ENCODE measurements at places on chromosomes 2 and 18.

DNA sequence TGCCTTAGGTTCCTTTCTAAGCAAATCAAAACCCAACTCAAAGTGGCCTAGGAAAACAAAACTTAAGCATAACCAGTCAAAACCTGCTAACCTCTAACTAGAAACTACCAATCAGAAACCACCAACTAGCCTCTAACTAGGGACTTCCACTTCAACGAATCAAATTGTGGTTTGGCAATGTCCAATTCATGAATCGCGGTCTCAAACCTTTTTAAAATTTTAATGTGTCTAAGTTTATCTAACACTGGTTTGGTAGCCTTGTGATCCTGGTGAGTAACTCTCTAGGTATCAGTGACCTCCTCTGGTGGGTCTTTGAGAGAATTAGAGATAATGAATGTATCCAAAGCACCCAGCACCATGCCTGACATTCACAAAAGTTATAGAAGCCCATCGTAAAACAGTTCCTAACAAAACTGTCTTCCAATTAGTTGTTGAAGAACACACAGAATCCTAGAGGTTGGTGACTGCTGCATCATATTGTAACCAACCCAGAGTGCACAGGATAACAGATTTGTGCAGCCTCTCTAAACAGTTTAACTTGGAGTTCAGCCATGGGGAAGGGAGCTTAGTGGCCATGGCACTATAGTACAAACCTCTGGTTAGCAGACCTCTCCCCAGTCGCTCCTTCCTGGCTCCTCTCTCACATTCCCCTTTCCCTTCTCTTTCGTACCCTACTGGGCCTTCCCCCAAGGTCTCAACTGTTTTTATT, 45.2 kb upstream of the B3GNT2 start:
- DNase-seq: no peak

- no peak for DNase-seq
Measured at GRCh38 chr2:14681608-14682007, 49.1 kb downstream of the LRATD1 start.

DNA sequence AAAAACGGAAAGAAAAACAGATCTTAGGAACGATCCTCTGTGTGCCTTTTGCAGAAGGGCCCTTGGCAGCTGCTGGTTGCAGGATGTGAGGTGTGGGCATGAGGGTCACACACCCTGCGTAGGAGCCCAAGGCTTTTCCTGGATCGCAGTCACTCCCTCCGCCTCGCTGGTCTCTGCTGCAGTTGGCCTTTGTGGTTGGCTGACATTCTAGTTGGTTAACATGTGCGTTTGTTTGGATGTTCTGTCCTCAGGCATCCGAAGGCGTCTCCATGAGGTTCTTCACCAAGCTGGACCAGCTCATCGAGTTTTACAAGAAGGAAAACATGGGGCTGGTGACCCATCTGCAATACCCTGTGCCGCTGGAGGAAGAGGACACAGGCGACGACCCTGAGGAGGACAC, 61.7 kb downstream of the INPP5D start:
- no peak for DNase-seq

GRCh38 chr2:167833294-167833693, 414.1 kb downstream of the STK39 start:
- DNase-seq: no peak

DNA sequence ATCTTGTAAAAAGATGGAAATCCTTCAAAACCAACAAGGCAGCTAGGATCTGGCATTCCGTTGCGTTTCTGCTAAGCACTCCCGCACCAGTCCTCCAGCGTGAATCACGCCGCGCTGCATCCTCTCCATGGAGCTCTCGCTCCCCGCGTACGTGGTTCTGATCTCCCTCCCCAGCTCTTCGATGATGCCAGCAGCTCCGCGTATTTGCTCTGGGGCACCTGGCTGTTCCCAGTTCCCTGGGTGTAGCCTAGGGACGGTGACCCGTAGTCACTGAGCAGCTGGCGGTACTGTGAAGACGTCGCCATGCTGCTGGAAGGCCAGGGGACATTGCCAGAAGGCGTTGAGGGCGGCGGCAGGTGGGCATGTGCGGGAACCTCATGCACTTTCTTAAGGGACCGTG, 407.5 kb downstream of the RNF144A start:
- DNase-seq: no peak

GRCh38 chr18:44725300-44726058, 44.8 kb downstream of the SETBP1 start:
- peak; percentile 54 for DNase-seq

DNA sequence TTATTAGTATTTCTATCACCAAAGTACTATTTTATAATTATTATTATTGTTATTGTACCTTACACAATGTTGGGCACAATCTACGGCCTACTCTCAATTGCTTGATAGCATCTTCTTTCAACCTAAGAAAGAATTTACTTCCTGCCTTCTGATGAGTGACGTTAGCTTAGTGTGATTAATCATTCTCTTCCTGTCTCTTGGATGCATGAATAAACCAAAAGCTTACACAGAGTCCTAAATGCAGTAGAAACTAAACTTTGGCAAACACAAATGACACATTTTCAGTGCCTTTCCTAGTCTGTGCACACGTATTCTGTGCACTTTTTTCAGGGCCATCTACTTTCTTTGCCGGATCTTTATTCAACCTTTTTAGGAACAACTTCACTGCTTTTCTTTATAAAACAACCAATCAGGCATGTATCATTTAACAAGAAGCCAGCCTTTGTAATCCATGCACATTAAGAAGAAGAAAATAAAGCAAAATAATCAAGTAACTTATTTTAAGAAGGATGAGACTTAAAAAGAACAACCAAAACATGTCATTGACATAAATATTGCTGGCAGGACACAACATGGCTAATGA, 19.1 kb downstream of the TRAK2 start:
- no peak for DNase-seq

- no peak for DNase-seq
Measured at GRCh38 chr2:187655001-187655400, 100.8 kb upstream of the TFPI start.

DNA sequence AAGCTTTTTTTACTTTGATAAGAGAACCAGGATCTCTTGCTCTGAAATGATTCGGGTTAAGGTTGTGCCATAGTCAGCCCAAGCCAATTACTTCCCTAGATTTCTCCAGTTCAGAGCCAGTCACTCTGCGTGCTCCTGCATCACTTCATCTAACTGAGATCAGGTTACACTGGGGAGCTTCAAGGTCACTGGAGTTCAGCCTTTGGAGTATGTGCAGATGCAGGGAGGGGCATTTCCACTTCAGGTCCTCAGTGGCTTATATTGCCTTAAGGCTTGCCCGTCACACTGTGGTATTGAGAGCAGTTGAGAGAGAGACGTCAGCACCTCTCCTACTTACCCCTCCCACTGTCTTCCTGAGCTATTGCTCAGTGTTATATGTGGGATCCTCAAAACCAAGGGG, 317.8 kb downstream of the EPHA4 start:
- DNase-seq: no peak

DNA sequence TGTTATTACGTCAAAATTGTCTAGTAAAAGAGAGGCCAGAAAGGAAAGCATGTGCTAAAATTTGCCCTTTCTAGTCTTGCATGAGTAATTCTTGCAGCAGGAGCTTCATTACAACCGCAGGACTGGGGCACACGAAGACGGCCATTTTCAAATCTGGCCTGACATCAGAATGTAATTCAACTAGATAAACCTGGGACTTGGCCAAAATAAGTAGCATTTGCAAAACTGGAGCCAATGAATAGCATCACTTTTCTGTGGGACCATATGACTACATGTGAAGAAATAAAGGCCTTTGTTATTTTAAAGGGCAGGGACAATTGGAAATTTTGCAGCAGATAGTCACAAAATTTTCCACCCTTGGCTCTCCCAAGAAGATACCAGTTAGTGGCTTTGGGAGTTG, 3.0 kb upstream of the FZD7 start:
- DNase-seq: no peak

DNA sequence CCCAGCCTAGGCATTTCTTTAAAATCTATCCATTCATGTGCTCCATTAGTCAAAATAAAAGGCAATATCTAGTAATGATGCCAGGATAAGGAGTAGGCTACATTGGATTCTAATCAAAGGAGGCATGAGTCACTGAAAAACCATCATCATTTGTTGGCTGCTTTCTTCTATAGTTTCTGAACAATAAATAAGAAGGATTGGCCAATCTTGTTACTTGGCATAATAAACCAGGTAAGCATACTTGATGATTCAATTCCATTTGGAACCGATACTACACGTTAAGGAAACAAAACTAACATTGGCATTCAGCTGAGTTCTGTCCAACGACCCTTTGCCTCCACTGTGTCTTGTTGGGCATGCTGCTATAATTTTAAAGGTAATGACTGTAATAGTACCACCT, 27.2 kb downstream of the ATP8B1 start:
- DNase-seq: no peak

DNA sequence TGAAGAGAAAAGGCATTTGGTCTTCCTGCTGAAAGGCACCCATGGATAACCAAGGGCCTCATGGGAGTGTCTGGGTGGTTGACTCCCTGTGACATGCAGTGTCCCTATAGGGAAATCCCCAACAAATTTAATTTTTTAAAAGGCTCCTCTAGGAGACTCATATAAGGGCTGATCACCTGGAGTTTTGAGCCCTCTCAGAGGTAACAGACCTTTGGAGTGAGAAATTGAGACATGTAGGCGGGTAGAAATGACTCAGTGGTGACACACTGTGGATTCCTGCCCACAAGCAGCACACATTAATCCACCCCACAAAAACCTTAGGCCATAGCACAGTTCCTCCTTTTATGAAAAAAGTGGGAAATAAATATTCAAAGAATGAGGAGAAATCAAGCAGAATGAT, 557.0 kb upstream of the CNTNAP5 start:
- DNase-seq: no peak

- DNase-seq: no peak
Measured at GRCh38 chr2:106296182-106296815, 102.2 kb upstream of the UXS1 start.

GRCh38 chr2:224630659-224631550, 45.7 kb upstream of the CUL3 start:
- no peak for DNase-seq

GRCh38 chr2:196655761-196656160, 16.2 kb downstream of the CCDC150 start:
- DNase-seq: no peak
